ENCODE measurements at places on chromosomes 2 and 18. TPM values are rescaled to one million over a fixed set of nuclear protein-coding genes. Genes with fewer than 3 reads are reported as not detected.

PFN4 gene
- total RNA-seq: not detected

TNFRSF11A gene
- total RNA-seq: 30.0 TPM

MLPH gene
- total RNA-seq: not detected

RIT2 gene
- not detected for total RNA-seq

CYS1 gene
- total RNA-seq: 0.40 TPM

NRP2 gene
- total RNA-seq: 2.3 TPM

ARL5A gene
- total RNA-seq: 52.7 TPM

CCL20 gene
- total RNA-seq: 4.7 TPM

MARCO gene
- not detected for total RNA-seq

AFG3L2 gene
- total RNA-seq: 32.8 TPM

UGT1A8 gene
- total RNA-seq: not detected

GRCh38 chr2:188414411-188414810, 122.7 kb downstream of the GULP1 start:
- no peaks in the 10 kb centered on the region for H3K36me3 ChIP-seq
- no peaks in the 10 kb centered on the region for H3K4me1 ChIP-seq
- no peaks in the 10 kb centered on the region for H3K27me3 ChIP-seq
- no peak overlapping the region for H3K27ac ChIP-seq
- no peak for DNase-seq

DNA sequence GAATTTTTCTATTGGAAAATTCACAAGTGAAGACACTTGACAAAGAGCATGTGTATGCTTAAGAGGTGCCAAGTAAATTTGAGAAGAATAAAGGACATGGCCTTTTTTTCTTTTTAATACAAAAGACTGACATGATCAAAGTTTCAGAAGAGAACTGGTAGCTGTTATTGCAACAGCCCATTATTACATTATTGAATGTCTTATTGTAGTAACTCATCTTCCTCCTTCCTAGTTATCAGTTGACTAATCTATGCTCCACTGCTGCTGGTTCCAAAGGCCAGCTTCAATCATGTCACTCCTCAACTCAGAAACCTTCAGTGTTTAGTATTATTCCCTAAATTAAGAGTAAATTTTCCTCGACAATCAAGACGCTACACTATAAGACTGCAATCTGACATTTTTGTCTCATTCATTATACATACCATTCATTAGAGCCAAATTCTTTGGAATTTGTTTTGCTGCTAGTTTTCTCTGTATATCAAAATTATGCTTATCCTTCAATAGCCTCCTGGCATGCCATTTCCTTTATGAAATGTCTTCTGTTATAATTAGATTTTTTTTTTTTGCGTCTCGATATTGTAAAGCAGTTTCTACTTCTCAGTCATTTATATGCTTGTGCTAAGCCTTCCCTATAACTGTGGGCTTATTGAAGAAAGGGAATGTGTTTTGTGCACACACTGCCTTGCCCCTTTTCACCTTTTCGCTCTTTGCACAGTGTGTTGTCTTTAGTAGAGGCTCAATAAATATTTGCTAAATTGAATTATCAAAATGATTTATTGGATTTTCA, 27.9 kb downstream of the ITGA4 start:
- no peaks in the 10 kb centered on the region for H3K27me3 ChIP-seq
- H3K36me3 ChIP-seq: peaks cover 83% of the 10 kb centered on the region
- H3K4me1 ChIP-seq: peaks cover 17% of the 10 kb centered on the region
- DNase-seq: no peak

GRCh38 chr2:142681952-142682351, 195.5 kb upstream of the KYNU start:
- no peak overlapping the region for H3K4me3 ChIP-seq
- H3K27ac ChIP-seq: no peak overlapping the region
- no peaks in the 10 kb centered on the region for H3K27me3 ChIP-seq
- no peaks in the 10 kb centered on the region for H3K4me1 ChIP-seq
- no peaks in the 10 kb centered on the region for H3K36me3 ChIP-seq

DNA sequence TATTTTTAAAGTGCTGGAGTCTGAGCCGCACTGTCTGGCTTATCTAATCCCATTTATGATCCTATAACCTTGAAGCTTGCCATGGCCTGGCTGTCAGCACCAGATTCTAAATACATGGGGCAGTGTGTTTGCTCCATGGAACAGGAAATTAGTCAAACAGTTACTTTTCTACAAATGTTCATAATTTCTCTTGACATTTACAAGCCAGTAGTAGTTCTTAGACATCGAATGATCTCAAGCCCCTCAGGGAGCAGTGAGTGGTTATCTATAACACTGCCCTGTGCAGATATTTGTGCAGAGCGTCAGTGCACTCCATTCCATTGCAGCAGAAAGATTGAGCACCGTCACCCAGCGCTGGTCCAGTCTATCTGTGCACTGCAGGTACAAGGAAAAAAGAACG, 205.2 kb downstream of the AGPS start:
- no peaks in the 10 kb centered on the region for H3K36me3 ChIP-seq
- H3K27me3 ChIP-seq: no peaks in the 10 kb centered on the region
- DNase-seq: no peak
- H3K4me3 ChIP-seq: no peak overlapping the region
- H3K27ac ChIP-seq: no peak overlapping the region

- H3K36me3 ChIP-seq: no peaks in the 10 kb centered on the region
- H3K4me1 ChIP-seq: no peaks in the 10 kb centered on the region
- no peak overlapping the region for H3K4me3 ChIP-seq
- H3K27ac ChIP-seq: no peak overlapping the region
Observed at GRCh38 chr18:42632801-42633200, 482.7 kb downstream of the RIT2 start.

GRCh38 chr2:20224716-20225293, at the start of gene SDC1:
Gene SDC1 (minus strand): TSS chr2:20225130. CDS start chr2:20224867, 263 bp downstream.
- DNase-seq: no peak
- H3K27ac ChIP-seq: no peak within 1 kb of the TSS
- peaks cover 12% of the 10 kb centered on the region for H3K4me1 ChIP-seq
- no peaks in the 10 kb centered on the region for H3K36me3 ChIP-seq
- peaks cover 64% of the 10 kb centered on the region for H3K27me3 ChIP-seq

DNA sequence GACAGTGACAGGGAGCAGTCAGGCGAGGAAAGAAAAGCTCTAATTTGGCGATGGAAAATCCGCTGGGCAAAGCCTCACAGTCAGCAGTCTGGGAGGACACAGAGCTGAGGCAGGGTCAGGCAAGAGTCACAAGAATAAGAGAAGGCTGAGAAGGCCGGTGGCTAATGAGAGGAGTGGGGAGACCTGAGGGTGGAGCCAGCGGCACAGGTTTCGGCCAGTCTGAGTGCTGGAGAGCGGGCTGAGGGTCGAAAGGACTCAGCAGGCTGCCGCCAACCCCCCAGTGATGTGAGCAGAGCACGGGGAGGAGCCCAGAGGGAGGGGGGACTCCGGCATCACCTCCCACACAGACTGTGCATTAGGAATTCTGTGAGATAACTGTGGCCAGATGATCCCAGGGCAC, 500.6 kb upstream of the MYT1L start:
- peak; percentile 2 for DNase-seq
- H3K4me3 ChIP-seq: no peak overlapping the region
- H3K27me3 ChIP-seq: no peaks in the 10 kb centered on the region
- no peaks in the 10 kb centered on the region for H3K4me1 ChIP-seq
- no peaks in the 10 kb centered on the region for H3K36me3 ChIP-seq

DNA sequence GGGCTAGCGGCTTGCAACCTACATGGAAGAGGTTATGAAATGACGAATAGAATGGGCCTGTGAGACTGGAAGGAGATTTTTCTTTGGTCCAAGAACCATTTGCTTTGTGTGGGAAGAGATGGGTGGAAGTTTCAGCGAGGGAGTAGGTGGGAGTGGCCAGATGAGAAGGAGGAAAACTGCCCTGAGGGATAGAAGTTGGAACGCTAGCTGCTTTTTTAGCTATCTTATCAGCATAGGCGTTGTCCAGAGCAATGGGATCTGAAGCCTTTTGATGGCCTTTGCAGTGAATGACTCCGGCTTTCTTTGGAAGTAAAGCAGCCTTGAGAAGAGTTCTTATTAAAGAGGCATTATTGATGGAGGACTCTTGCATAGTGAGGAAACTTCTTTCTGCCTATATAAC, 52.4 kb downstream of the SPTBN1 start:
- no peak for DNase-seq
- no peaks in the 10 kb centered on the region for H3K36me3 ChIP-seq
- H3K4me1 ChIP-seq: no peaks in the 10 kb centered on the region
- no peak overlapping the region for H3K27ac ChIP-seq
- no peak overlapping the region for H3K4me3 ChIP-seq

GRCh38 chr2:160491911-160492371, 1.7 kb downstream of the RBMS1 start:
- H3K4me3 ChIP-seq: peak overlapping the region; percentile 97
- peaks cover 17% of the 10 kb centered on the region for H3K27me3 ChIP-seq
- peak overlapping the region; percentile 82 for H3K27ac ChIP-seq
- peak; percentile 28 for DNase-seq
- peaks cover 46% of the 10 kb centered on the region for H3K4me1 ChIP-seq

- peaks cover 23% of the 10 kb centered on the region for H3K27me3 ChIP-seq
- H3K4me1 ChIP-seq: peaks cover 9% of the 10 kb centered on the region
- no peak overlapping the region for H3K4me3 ChIP-seq
- DNase-seq: no peak
- no peak overlapping the region for H3K27ac ChIP-seq
- peaks cover 5% of the 10 kb centered on the region for H3K36me3 ChIP-seq
Observed at GRCh38 chr2:111975819-111976218, 77.4 kb downstream of the MERTK start.

GRCh38 chr2:16958266-16958665, 292.6 kb upstream of the CYRIA start:
- no peak for DNase-seq
- H3K27ac ChIP-seq: no peak overlapping the region
- no peaks in the 10 kb centered on the region for H3K4me1 ChIP-seq
- H3K36me3 ChIP-seq: no peaks in the 10 kb centered on the region

GRCh38 chr18:56575819-56576663, 62.4 kb downstream of the TXNL1 start:
- no peak for DNase-seq

DNA sequence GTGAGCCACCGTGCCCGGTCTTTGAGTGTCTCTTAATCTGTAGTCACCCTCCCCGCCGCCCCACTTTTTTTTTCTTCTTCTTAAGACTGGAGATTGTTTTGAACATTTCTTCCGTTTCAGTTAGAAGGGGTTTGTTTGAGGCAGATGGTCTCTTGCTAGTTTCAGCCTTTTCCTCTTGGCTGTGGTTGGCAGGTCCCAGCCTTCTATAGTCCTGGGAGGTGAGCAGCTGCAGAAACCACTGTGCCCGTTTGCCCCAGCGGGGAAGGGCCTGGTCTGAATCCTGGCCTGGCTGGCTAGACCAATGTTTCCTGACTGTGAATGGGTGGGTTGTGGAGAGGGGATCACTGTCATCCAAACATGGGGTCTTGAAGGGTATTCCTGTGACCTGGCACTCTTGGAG, 30.1 kb upstream of the MCFD2 start:
- H3K4me3 ChIP-seq: no peak overlapping the region
- DNase-seq: no peak
- H3K27me3 ChIP-seq: no peaks in the 10 kb centered on the region
- H3K36me3 ChIP-seq: peaks cover 56% of the 10 kb centered on the region
- H3K27ac ChIP-seq: peak overlapping the region; percentile 10

DNA sequence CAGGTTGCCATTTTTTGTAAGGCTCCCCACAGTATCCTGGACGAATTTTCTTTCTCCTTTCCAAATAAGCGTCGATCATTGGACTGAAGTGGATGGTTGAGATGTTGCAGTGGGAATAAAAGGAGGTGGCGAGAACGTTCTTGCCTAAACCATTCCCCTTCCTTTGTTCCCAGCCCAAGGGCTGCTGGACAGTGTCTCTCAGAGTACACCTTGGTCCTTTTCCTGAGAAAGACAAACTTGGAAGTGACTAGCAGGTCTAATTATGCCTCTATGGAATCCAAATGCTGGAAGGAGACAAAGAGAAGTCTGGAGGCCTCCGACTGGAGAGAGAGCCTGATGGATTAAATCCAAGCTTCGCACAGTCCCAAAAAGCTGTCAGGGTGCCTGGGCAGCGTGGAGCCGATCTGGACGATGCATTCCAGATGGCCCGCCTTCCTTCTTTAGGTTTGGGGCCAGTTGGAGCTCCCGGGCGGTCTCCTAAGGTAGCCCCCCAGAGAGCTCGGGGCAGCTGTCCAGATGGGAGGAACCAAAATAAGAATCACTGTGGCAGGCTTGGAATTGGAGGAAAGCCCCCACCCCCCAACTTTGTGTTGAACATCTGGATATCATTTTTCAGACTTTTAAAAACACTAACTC, 186.8 kb downstream of the TMEM247 start:
- no peak overlapping the region for H3K27ac ChIP-seq
- no peak overlapping the region for H3K4me3 ChIP-seq
- H3K27me3 ChIP-seq: peaks cover 16% of the 10 kb centered on the region
- no peaks in the 10 kb centered on the region for H3K36me3 ChIP-seq
- DNase-seq: no peak

- H3K4me3 ChIP-seq: no peak overlapping the region
- H3K27me3 ChIP-seq: no peaks in the 10 kb centered on the region
- DNase-seq: peak; percentile 16
- no peak overlapping the region for H3K27ac ChIP-seq
- no peaks in the 10 kb centered on the region for H3K36me3 ChIP-seq
- H3K4me1 ChIP-seq: no peaks in the 10 kb centered on the region
Observed at GRCh38 chr2:211455216-211455841, 898.9 kb downstream of the CPS1 start.

GRCh38 chr18:40159141-40160017, 1795.7 kb upstream of the PIK3C3 start:
- DNase-seq: no peak
- H3K27me3 ChIP-seq: no peaks in the 10 kb centered on the region
- H3K4me3 ChIP-seq: no peak overlapping the region
- no peak overlapping the region for H3K27ac ChIP-seq
- no peaks in the 10 kb centered on the region for H3K36me3 ChIP-seq
- no peaks in the 10 kb centered on the region for H3K4me1 ChIP-seq

DNA sequence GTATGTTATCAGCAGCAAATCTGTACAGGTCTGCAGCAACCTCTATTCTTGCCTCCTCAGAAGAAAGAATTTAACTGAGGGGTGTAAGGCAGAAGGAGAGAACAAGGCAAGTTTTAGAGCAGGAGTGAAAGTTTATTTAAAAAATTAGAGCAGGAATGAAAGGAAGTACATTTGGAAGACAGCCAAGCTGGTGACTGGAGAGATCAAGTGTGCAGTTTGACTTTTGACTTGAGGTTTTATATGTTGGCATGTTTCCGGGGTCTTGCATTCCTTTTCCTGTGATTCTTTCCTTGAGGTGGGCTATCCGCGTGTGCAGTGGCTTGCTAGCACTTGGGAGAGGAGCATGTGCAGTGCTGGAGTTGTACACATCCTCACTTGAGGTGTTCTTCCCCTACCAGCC, 16.5 kb upstream of the CERS6 start:
- H3K27ac ChIP-seq: no peak overlapping the region
- no peaks in the 10 kb centered on the region for H3K36me3 ChIP-seq
- DNase-seq: no peak

Data from activated CD4-positive, alpha-beta memory T cell treated with anti-CD3 and anti-CD28 coated beads, Interleukin-2, amount 10 ng/mL, durations not matched to agents 7 days and 5 days (primary cell).